ENCODE measurements at places on chromosomes 5 and 9.

DNA sequence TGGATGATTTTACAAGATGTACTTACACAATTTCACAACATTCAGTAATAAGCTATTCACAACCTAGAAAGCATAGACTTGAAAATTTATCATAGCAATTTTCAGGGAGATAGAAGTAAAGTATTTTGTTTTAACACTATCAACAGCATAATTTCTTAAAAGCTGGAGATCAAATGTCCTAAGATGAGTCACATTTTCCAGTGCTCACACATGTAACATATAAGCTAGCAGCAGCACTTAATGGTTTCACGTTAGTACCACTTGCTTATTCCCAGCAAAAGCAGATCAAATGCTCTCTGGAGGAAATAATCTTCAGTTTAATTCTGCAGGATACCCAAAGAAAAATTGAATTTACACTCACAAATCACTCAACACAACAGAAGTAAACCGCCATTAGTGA lies 6.5 kb downstream of the OR13C8 start:
- no peak for DNase-seq

DNA sequence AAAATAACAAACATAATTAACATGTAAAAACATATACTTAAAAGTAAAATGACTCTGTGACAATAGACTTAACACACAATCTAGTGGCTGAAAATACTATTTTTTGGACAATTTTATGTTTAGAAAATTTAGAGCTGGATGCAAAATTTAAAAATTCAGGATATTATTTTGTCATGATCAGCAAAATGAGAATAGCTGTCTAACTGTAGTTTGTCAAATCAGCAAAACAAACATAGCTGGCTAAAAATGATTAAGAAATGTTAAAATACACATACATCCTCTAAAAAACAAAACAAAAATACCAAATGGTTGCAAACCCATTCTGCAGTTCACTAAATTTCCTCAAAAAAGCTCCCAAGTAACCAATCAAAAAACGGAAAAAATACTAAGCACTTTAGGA lies 18.6 kb downstream of the C9orf72 start:
- DNase-seq, result no peak

GRCh38 chr9:112069318-112070169 lies 105.6 kb downstream of the SUSD1 start:
- no peak for DNase-seq

- DNase-seq, result no peak
These were observed 13.1 kb downstream of the DAP start for GRCh38 chr5:10747678-10748622.

GRCh38 chr5:119537704-119538103 lies 85.4 kb downstream of the HSD17B4 start:
- no peak for DNase-seq

DNA sequence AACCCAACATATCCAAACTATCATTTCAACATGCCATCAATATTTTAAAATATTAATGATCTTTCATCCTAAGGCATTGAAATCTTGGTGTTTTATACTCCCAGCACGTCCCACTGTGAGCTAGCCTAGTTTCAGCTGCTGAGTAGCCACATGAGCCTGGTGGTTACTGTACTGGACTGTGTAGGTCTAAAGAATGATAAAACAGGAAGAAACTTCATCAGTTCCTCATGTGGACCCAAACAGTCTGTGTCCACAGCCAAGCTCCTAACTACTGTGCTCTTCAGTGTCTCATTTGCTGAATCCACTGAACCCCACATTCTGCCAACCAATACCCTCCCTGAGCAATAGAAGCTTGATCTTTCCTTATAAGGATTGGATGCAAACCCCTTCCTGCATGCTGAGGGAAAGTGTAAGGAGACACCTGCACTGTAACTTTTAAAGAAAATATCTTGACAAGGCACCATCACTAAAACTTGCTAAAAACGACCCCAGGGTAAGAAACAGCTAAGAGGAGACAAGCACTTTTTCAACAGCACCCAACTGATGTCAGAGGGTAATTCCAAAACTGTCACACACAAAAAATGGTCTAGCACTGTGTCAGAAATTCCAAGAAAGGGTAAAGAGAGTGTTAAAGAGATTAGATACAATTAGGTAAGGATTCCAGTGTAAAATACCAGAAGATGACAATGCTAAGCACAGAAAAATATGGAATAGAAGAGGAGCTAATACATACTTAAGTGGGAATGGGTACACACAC lies 126.9 kb downstream of the SPOCK1 start:
- DNase-seq, result no peak

DNA sequence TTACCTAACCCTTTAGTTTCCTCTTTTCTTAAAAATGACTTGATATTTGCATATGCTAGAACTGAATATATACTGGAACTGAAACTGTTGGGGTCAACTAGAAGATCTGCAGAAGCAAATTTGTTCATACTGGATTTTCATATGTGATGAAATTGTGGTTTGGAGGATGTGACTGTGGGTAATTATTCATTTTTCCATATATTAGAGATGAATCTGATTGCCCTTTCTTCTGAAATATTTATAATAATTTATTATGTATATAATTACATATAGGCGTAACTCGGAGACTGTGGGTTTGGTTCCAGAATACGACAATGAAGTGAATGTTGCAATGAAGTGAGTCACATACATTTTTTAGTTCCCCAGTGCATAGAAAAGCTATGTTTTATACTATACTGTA lies 149.1 kb downstream of the ATP10B start:
- DNase-seq, result no peak

- DNase-seq, result no peak
These were observed 458.3 kb upstream of the BRINP1 start for GRCh38 chr9:119827526-119827925.

DNA sequence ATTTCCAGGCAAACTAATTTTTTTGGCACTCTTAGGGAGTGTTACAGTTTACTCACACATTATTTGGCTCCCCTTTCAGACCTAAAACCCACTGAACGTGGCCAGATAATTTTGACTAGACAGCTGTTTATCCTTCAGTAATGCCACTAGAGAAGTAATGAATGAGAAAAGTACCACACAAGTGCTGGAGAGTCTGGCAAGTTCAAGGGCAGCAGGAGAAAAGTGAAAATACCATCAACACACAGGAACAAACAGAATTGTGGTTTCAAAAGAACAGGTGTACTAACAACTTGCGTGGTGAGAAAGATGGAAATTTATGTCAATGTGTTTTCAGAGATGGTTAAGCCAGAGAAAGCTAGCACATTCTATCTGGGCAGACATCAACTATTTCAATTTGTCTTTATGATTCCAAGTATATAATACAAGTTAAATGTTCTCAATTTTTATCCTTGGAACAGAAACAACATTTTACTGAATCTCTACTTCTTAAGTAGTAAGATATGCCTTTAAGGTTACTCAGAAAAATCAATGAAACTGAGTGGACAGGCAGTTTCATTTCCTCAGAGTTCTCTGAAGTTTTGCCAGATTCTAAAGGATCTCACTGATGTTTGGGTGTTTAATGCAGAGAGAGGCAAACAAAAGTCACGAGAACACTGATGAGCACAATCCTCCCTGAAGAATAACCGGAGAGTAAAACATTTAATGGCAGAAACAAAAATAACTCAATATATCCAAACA lies 91.0 kb downstream of the ARSB start:
- no peak for DNase-seq

- no peak for DNase-seq
These were observed 278.0 kb downstream of the ZSWIM6 start for GRCh38 chr5:61609840-61610677.

DNA sequence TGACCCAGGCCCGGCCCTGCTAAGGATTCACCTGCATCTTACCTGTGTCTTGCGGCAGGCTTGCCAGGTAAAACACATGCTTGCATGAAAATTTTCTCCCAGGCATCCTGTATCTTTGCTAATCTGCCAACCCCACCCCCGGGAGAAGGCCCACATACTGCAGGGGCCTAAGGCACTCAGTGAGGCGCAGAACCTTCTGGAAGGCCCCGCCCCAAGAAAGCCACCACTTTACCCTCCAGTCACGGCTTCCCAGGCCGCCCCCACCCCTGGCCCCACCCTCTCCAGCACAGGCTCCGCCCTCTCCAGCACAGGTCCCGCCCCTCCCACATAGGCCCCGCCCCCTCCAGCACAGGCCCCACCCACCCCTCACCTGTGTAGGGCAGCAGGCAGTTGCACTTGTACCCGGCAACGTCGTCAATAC lies 29.8 kb upstream of the SEC16A start:
- no peak for DNase-seq

DNA sequence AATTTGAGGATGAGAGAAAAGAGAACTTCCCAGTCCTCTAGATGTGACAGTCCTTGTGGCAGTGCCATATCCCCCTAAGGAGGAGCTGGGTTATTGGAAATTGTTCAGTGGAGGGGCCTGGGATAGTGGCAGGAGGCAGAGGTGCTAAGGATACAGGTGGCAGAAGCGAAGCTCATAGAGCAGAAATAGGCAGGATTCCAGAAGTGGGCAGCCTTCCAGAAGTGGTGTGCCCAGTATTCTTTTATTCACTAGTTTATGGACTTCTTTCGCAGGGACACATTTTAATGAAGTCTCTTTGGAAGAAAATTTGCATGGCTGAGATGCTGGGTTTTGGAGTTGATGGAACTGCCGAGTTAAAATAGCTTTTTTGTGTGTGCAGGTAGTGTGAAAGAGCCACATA lies 6.8 kb downstream of the PIK3R1 start:
- no peak for DNase-seq

DNA sequence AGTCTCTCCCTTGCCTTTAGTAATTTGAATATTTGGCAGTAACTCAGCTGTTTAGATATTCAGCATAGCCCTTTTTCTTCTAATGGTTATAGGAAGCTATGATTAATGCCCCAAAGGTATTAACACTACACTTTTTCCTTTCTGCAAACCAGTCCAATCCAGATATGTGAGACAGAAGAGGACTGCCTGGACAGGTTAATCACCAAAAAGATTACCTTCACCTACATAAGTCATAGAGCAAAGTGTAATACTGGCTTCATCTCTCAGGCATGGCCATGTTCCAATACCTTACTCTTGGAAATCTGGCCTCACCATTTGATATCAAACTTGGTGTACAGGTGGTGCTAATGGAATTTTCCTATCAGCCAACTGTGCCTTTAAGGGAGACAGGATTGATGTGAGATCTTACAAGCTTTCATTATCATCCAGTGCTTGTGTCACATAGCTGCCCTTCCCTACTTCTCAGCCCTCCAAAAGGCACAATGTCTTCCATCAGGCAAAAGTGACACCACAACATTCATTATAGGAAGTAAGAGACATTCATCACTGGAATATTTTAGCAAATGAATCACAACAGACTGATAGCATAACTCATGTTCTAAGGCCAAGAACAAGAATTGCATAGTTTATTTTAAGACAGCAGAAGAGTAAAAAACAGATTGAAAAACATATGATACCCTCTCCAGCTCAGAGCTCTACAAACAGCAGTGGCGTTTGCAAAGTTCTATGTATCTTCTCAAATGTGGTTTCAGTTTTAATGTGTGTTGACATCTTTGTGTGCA lies 91.2 kb upstream of the PAM start:
- DNase-seq, result no peak

- no peak for DNase-seq
These were observed 142.6 kb downstream of the KCTD16 start for GRCh38 chr5:144313147-144313726.

GRCh38 chr5:94196953-94197352 lies 421.5 kb downstream of the KIAA0825 start:
- no peak for DNase-seq

DNA sequence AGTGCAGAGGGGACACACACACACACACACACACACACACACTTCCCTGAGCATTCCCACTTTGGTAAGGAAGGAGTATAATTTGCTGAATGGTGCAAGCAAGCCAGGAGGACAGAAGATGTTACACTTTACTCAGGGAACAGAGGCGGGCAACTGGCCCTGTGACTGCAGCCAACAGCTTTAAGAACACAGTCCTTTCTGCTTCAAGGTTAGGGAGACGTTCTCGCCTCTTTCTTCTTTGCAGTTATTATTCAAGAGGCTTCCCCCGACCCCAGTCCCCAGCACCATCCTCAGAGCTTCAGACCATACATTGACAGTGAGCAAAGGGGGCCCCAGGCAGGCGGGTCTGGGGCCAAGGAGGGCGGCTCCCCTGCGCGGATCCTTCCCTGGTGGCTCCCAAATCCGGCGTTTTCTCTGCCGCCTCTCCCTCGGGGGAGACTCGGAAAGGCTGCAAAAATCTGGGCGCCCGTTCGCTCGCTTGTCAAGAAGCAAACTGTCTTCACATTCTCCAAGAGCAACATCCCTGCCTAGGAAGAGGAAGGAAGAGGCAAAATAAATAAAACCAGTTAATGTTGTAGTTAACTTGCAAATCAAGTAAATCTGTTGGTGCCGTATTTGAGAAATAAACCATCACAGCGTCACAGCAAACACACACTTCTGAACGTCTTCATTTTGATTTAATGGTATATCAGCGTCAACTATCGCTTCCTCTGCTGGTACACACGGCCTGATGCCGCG lies 3.8 kb upstream of the LHX2 start:
- no peak for DNase-seq

DNA sequence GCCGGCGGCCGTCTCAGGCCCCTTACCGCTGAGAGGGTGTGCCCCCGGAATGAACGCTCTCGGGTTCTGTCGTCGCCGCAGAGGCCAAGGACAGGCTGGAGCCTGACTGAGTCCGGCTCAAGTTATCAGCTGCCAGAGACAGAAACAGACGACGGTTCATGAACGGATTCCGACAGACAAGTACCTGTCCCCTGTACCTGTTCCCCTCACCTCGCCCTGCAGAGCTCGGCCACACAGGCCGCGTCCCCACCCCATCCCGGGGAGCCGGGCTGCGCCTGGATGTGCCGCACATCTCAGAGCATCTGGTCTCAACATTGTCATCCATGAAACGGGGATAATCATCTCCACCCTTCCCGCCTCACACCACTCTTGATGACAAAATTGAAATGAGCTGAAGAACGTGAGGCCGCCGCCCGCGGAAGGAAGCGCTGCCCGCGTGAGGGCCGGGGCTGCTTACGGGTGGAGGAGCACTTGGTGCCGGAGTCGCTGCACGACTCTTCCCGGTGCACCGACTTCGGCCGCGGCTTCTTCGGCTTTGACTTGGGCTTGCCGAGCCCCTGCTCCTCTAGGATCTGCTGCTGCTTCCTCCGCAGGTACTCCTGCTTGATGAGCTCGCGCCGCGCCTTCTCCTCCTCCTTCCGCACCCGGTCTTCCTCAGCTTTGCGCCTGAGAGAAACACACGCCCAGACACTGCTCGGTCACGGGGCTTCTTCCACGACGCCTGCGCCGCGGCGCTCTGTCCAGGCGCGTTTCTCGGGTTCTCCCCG lies 89.2 kb downstream of the CAMSAP1 start:
- DNase-seq, result no peak

DNA sequence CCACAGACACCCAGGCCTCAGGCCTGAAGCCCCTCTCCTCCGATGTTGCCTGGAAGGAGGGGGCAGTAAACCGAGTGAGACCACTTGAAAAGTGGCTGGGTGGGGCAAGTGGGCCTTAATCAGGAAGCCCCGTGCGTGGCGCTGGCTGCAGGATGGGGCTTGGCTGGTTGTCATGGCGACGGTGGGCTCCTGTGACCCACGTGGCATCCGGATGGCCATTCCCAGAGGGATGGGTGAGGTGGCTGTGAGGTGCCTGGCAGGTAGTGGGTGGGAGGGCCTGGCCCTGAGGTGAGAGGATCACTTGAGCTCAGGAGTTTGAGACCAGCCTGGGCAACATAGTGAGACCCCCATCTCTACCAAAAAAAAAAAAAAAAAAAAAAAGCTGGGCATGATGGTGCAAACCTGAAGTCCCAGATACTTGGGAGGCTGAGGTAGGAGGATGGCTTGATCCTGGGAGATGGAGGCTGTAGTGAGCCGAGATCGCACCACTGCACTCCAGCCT lies 5.2 kb downstream of the GPSM1 start:
- DNase-seq, result no peak

GRCh38 chr9:75169623-75170022 lies 81.3 kb downstream of the OSTF1 start:
- DNase-seq, result no peak

Measured in activated naive CD4-positive, alpha-beta T cell treated with anti-CD3 and anti-CD28 coated beads, Interleukin-2, amount 50 U/mL, for 16 hours (primary cell).